Forelimb muscle (tissue), 1 donor: ENCODE measurements at places on chromosomes 3 and 15. TPM values are rescaled to one million over a fixed set of nuclear protein-coding genes. Genes with fewer than 3 reads are reported as not detected.

DNA sequence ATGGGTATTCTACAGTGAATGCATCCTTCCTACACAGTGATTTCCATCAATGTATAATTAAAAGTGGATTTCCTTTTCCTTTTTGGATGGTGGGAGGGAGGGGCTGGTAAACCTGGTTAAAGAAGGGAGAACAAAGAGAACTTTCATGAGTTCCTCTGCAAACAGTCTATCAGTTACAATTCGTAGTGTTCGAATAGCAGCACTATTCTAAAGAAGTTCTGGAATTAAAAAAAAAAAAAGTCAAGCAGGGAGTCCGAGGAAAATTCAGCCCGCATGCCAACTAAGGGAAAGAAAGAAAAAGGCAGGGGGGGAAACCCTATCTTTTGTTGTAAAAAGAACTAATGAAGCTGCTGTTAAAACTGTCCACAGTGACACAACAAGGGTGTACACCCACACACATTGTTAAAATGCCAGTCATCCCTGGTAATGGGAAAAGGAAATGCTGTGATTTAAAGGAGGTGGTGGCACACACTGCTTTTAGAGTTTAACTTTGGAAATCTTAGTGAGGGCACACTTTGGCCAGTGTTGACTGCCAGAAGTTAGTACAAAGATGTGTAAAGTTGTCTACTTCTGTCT, 521.2 kb downstream of the ZIC1 start:
- DNase-seq: no peak

DNA sequence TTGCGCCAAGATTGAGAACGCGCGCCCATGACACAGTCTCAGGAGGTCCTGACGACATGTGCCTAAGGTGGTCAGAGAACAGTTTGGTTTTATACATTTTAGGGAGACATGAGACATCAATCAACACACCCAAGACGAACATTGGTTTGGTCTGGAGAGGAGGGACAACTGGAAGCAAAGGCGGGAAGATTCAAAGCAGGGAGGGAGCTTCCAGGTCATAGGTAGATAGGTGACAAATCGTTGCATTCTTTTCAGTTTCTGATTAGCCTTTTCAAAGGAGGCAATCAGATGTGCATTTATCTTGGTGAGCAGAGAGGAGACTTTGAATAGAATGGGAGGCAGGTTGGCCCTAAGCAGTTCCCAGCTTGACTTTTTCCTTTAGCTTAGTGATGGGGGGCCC, 828.4 kb upstream of the DPPA4 start:
- no peak for DNase-seq

PP2D1 gene
- 0.39 TPM for polyA plus RNA-seq

MAP1A gene
- polyA plus RNA-seq: 28.3 TPM
